Large intestine (tissue), 12 donors: ENCODE measurements at places on chromosomes 2 and 18.

- DNase-seq, result no peak
Observed at GRCh38 chr18:23981369-23981980, 33.1 kb upstream of the TTC39C start.

GRCh38 chr2:172806493-172806892, 70.8 kb downstream of the RAPGEF4 start:
- peak; percentile 24 for DNase-seq

GRCh38 chr18:70621710-70622109, 332.9 kb downstream of the SOCS6 start:
- no peak for DNase-seq

DNA sequence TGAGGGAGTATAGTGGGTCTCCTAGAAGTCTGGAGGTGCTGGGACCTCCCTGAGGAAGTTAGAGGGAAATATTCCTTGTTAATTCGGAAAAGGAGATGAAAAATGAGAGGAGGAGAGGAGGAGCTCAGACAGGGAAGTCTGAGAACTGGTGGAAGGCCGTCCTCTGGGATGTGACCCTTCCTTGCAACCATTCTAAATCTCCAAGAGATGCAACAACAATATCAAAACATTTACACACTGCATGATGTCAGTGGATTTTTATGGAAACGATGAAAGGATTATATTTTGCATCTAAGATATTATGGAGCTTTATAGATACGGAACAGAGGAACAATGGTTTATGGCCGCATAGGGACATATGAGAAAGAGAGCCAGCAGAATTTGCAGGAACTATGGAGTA, 49.8 kb upstream of the COBLL1 start:
- DNase-seq, result no peak

DNA sequence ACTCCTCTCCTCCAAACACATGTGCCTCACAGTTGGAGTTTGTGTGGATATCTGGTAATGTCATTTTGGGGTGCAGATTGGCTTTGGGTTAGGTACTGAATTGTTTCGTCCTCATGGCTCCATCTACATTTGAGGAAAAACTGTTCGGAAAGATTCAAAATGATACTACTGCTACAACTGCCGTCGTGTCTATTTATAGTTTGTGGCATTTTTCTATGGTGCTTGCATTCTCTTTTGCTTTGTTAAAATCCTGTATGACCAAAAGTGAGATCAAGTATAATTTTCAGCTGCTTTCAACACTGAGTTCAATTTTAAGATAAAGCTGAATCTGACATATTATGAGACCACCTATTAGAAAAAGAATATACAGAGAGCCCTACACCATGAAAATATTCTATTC, 176.3 kb upstream of the DSEL start:
- DNase-seq, result no peak

DNA sequence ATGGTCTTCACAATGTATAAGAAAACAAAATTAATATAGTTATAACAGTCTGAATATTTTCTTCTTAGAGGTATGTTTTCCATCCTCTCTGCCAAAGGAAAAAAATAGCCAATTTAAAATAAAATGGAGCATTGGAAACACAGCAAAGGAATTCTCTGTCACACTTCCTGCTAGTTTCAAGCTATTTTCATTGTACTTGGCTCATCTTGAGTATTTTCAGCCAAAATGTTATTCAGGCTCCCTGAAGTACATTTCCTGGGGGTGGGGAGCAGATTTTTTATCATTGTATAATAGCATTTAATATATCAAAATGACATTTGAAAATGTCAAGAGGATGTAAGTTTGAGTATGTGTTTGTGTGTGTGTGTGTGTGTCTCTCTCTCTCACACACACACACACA, 463.6 kb upstream of the REG3G start:
- DNase-seq, result no peak

GRCh38 chr18:7754258-7754657, 187.1 kb downstream of the PTPRM start:
- no peak for DNase-seq

DNA sequence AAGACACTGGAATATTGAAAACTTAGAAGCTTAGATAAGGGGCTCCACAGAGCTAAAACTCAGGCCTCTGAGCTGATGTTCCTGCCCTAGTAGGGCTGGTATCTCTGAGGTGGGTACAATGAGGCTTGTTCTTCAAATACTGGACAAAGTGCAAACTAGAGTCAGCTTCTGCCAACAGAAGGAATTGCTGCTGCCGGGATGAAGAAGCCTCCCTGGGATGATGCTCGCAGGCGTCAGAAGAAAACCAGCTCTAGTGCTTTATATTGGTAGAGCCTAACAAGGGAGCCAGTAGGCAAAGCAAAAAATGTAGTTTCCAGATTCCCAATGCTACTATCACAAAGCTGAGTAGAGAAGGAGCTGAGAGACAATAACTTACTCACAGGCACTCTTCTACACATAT, 118.1 kb downstream of the FOXI3 start:
- DNase-seq, result no peak

- DNase-seq, result peak; percentile 49
Observed at GRCh38 chr18:57437766-57438671, 2.8 kb downstream of the ONECUT2 start.

GRCh38 chr2:165610591-165611029, 141.1 kb downstream of the CSRNP3 start:
- no peak for DNase-seq

GRCh38 chr2:33051586-33052360, 105.0 kb downstream of the LTBP1 start:
- no peak for DNase-seq

DNA sequence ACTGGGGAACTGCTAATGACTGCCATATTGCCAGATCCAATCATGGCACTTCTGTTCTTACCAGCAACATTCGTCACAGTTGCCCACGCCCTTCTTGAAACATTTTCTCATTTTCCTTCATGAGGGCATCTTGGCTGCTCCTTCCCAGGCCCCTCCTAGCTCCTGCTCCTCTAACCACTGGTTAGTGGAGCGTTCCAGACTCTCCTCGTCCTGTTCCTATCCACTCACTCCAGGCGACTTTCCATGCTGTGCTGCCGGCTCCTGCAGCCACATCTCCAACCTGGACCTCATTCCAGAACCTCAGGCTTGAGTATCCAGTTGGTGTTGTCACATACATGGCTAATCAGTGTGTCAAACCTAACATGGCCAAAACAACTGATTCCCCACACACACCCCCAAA, 1.3 kb upstream of the ADI1 start:
- no peak for DNase-seq

- DNase-seq, result no peak
Observed at GRCh38 chr2:68590702-68591101, 52.7 kb upstream of the PROKR1 start.

- DNase-seq, result no peak
Observed at GRCh38 chr2:48624696-48625095, 7.0 kb downstream of the GTF2A1L start.

DNA sequence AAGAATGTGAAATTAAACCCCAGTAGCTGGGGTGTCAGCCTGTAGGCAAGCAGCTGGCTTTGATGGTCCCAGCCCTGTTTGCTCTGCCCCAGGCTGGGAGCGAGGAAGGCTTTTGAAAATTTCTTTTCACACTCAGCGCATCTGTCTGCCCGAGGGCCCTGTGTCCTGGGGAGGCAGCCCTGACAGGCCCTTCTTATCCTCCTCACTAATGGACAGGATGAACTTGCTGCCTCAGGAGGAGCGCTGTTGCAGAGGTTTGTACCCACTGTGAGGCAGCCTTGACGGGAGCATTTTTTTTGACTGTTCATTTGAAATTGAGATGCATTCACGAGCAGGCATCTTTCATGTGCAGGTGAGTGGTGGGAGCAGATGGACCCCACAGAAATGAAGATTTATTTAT, 62.4 kb downstream of the SERPINB8 start:
- no peak for DNase-seq

DNA sequence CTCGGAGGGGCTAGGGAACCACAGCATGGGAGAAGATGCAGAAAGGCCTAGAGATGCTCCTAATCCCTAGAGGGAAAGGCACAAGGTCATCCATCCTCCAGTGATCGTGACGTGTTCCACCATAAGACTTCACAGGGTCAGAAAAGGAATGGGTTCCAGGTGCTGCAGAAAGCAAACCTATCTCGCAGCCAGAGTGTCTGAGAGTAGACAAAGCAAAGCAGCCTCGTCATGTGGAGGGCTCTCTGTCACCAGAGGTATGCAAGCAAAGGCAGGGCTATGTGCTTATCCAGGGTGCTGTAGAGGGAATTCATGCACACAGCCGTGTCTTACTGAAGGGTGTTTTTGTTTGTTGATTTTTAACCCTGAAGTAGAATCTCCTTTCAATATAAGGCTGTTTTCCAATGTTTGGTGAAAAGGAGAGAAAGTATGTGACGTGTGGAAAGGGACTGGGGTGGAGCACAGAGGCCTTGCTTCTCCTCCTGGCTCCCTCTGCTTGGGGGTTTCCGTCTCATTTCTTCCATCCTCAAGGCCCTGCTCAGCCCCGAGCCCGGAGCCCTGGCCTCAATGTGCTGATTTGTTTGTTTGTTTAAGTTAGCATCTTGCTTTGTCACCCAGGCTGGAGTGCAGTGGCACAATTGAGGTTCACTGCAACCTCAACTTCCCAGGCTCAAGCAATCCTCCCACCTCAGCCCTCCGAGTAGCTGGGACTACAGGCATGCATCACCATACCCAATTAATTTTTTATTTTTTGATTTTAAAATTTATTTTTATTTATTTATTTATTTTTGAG, 3.0 kb downstream of the GPR55 start:
- no peak for DNase-seq

- no peak for DNase-seq
Observed at GRCh38 chr18:56919190-56919589, 227.7 kb upstream of the BOD1L2 start.

DNA sequence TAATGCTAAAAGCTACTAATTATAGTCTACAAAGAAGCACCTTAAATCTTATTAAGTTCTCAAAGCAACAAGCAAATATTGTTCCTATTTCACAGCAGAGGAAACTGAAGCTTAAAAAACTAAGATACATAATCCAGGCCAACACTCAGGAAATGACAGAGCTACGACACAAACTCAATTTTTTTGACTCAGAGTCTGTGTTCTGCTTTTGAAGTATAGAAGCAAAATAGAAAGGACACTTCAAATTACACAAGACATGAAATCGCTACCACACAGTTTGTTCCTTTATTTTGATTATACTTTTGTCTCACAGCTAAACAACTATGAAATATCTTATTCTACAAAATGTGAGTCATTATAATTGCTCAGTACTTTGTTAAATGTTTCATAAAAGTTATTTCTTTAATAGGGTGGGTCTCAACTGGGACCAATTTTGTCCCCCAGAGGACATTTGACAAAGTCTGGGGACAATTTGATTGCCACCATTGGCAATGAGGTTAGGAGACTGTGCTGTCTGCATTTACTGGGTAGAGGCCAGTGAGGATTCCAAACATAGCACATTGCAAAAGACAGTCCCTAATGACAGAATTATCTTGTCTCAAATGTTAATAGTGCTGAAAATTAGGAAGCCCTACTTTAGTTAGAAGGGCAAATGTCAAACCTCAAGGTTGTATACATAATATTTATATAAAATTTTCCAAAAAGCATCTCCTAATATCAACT, 101.5 kb upstream of the GRB14 start:
- DNase-seq, result no peak

DNA sequence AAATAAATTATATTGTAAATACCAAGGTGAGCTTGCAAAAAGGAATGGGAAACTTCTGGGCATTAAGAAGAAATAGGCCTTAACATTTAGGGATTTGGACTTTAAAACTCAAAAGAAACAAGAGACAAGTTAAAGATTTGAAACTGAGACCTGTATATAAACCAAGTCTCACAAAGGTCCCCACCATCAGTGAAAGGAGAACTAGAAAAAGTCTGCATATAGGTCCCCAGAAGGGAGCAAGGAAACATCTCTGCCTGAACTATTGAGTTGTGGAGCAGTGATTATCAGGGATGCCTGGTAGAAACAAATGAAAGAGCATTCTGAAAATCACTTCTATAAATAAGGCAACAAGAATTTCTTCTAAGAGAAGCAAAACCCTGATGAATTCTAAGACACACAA, 30.5 kb upstream of the ITGAV start:
- DNase-seq, result no peak

- DNase-seq, result no peak
Observed at GRCh38 chr2:216159646-216160045, 50.5 kb downstream of the XRCC5 start.

- DNase-seq, result peak; percentile 41
Observed at GRCh38 chr2:216371721-216372702, at the start of gene MARCHF4. TSS of gene MARCHF4 (minus strand) at chr2:216372483. CDS start at chr2:216370260, 2,223 bp downstream.

GRCh38 chr2:45554742-45555140, 56.3 kb downstream of the SRBD1 start:
- DNase-seq, result no peak

- no peak for DNase-seq
Observed at GRCh38 chr2:152525277-152525838, 190.4 kb downstream of the FMNL2 start.

DNA sequence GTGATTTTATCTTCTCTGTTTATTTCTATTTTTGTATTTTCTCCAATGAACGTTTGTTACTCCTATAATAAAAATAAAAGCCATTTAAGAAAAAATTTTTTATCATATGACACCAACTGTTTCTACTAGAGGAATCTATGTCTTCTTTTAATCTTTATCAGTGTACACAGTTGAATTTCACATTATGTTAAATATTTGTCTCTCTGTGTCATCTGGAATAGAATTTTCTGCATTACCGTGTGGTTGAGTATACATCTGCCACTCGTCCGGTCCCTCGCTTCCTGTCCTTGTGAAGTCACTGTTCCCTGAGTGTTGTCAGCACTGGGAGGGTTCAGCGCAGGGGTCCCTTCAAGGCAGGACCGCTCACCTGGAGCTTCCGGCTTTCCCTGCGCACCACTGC, 99.2 kb downstream of the LDLRAD4 start:
- DNase-seq, result no peak

DNA sequence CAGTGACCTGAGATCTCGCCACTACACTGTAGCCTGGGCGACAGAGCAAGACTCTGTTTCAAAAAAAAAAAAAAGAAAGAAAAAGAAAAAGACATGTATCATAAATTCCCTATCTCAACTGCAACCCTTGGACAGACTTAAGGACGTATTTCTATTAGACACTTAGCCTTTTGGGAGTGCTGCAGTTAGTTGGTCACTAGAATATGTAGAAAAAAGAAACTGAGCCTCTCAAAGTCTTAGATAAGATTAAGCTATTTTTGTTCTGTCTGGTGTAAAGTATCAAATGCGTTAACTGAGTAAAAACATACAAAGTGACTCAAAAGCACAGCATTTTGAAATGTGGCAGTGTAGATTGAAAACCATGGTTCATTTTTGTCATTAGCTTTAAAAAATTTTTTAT, 7.3 kb downstream of the NBEAL1 start:
- peak; percentile 55 for DNase-seq

DNA sequence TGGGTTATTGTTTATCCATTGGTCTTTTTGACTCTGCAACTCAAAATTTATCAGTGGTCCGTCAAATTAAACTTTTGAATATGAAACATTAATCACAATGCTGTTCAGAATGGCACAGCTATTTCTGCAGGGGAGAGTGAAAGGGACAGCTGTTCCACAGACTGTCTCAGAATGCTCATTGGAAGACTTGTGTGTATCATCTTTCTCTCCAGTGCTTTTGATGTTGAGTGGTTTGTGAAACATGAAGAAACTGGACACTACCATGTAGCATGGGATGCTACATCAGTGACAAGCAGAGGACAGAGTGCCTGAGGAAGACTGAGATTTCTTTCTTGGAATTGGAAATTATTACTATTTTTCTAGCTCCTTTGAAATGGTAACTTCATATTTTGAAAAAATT, 115.7 kb downstream of the PLCL1 start:
- DNase-seq, result no peak

- no peak for DNase-seq
Observed at GRCh38 chr2:23859983-23860382, 66.9 kb downstream of the ATAD2B start.

GRCh38 chr2:12089496-12089895, 343.1 kb downstream of the LPIN1 start:
- DNase-seq, result no peak

- DNase-seq, result peak; percentile 87
Observed at GRCh38 chr2:132632000-132632649, 37.9 kb downstream of the LYPD1 start.
